Activated gamma-delta T cell treated with Interleukin-2 at 50 U/mL for 16 hours (primary cell): ENCODE measurements at places on chromosomes 5 and 9.
A peak's percentile ranks its signal among the peaks of the same experiment; 100 is the strongest.

DNA sequence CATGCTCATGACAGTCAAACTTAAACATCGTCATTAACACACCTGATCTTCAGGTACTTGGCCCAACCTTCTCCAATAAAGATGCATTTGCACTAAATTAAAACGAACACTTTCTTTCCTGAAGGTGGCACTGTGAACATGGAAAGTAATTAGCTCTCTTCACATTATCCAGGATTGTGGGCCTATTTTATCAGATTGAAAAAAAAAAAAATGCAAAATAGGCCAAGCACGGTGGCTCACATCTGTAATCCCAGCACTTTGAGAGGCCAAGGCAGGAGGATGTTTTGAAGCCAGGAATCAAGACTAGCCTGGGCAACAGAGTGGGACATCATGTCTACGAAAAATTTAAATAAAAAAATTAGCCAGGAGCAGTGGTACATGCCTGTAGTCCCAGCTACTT is 14.4 kb upstream of the CDC20B start:
- no peak for DNase-seq

GRCh38 chr5:151571270-151572173 is 19.6 kb downstream of the FAT2 start:
- DNase-seq = no peak

- DNase-seq = no peak
Measured at GRCh38 chr9:127277099-127277498, 12.5 kb downstream of the GARNL3 start.

DNA sequence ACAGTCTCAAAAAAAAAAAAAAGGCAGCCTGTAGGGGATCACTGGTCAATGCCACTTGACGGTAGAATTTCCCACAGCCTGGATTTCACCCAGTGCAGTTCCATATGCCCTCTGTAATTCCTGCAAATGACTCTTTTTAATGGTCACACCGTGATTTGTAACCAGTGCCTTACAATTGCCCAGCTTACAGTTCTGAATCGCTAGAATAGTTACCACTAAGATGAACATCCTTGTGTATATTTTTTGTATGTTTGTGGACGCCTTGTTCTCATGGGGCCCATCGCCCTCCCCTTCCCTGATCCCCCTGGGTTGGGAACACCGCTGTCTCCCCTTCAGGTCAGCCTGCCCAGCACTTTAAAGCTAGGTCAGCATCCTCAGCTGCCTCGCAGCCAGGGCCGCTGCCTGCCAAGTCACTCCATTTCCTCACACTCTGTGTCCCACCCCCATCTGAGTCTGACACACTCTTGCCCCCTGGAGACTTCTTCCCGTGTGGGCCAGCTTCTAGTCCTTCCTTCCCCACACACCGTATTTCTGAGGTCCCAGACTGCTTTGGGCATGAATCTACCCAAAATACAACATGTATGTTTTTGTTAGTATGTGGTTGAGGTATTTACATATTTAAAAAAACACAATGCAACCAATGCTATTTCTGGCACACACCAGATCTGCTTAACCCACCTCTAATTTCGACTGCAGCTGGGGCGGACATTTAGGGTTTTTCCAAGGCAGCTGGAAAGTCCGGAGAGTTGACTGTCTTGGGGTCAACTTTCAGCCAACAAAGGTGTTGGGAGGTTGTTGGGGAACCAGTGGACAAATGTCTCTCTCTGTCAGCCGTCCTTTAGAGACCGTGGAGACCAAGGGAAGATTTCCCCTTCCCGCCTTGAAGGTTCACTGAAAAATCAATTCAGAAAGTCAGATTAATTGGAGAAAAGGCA is 120.5 kb upstream of the NEK6 start:
- DNase-seq = no peak

DNA sequence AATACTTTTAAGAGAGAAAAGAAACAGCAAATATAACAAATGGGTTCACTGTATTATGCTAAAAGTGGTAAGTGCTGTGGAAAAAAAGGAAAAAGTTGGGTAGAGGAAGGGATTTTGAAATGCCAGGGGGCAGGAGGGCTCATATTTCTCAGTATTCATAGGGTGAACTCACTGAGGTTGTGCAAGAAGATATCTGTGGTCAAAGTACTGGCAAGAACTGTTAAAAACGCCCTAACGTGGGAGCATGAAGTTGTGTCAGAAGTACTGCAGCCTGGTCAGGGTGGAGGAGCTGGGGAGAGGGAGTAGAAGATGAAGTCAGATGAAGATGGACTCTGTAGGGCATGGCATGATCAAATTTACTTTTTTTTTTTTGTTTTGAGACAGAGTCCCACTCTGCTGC is 31.2 kb upstream of the SLC28A3 start:
- DNase-seq = no peak

- no peak for DNase-seq
Measured at GRCh38 chr5:159655757-159656409, 260.4 kb upstream of the ADRA1B start.

GRCh38 chr9:4124266-4124665 is 175.6 kb downstream of the GLIS3 start:
- no peak for DNase-seq

GRCh38 chr5:81156732-81157131 is 76.4 kb upstream of the CKMT2 start:
- no peak for DNase-seq

DNA sequence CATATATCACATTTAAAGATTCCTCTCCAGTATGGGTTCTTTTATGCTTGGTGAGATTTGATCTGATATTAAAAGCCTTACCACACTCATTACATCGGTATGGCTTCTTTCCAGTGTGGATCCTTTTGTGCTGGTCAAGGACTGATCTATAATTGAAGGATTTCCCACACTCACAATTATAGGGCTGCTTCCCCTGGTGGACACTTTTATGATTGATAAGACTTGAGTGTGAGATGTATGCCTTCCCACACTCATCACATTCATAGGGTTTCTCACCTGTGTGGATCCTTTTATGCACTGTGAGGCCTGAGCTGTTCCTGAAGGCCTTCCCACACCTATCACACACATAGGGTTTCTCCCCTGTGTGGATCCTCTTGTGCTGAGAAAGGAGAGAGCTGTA is 12.2 kb downstream of the ZFP62 start:
- no peak for DNase-seq

DNA sequence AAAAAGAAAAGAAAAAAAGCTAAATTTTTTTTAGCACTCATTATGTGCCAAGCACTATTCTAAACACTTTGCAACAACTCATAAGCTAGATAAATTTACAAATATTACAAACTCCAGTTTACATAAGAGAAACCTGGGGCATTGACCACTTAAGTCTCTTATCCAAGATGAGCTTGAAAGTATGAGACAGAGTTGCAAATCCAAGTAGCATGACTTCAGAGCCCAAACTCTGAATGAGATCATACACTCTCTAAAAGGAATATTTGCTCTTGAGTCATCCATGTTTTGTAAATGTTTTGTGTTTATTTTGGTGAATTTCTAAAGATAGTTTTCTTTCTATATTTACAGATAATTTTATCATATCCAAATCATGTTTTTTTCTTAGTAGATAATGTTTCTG is 4.0 kb upstream of the SHOC1 start:
- no peak for DNase-seq

DNA sequence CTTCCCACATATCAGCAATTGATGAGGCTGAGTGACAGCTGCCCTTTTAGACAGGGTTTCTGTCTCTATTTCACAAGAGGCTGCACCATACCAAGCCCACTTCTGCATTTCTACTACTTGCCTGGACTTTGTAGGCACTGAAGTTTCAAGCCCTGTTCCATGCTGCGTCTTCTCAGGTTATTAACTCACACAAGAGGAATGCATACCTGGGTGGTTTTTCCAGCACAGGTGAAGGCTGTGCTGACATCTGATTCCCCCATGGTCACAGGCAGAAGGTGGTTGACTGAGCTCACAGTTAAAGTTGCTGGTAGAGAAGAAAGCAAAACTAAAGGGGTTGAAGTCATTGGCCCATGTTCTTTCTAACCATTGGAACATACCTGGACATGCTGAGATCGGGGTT is 86.6 kb downstream of the MAMDC2 start:
- no peak for DNase-seq

DNA sequence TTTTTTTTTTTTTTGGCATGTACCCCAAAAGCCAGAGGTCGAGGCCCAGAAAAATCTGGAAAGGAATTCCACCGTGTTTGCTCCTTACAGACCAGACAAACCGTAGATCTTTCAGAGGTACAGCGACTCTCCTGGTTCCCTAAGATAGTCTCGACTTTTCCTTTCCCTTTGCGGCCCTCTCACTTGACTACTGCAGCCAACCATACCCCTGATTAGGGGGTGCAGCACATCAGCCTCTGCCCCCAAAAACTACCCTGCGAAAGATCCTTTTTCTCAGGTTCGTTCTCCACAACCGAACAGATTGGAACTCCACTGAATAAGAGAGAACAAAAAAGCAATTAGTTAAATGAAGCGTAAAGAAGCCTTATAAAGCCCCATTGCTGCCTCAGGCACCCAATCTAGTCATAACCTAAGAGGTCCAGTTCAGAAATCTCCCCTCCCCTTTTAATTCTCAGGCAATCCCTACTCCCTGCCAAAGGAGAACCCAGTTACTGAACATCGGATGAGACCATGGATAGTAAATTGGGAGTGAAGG is 379 bp upstream of the TICAM2 start:
- no peak for DNase-seq

- DNase-seq = no peak
Measured at GRCh38 chr5:67495072-67495471, 298.5 kb upstream of the CD180 start.

DNA sequence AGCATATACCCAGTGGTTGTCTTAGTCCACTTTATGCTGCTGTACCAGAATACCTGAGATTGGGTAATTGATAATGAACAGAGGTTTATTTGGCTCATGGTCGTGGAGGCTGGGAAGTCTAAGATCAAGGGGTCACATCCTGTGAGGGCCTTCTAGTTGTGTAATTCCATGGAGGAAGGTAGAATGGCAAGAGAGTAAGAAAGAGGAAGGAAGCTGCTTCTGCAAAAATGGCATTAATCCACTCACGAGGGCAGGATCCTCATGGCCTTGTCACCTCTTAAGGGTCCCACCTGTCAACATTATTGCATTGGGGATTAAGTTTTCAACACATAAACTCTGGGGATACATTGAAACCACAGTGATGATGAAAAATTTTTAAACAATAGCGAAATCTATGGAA is 17.0 kb downstream of the BTNL8 start:
- DNase-seq = no peak

- DNase-seq = peak; percentile 8
Measured at GRCh38 chr9:109012009-109012875, 1.1 kb downstream of the CTNNAL1 start.

DNA sequence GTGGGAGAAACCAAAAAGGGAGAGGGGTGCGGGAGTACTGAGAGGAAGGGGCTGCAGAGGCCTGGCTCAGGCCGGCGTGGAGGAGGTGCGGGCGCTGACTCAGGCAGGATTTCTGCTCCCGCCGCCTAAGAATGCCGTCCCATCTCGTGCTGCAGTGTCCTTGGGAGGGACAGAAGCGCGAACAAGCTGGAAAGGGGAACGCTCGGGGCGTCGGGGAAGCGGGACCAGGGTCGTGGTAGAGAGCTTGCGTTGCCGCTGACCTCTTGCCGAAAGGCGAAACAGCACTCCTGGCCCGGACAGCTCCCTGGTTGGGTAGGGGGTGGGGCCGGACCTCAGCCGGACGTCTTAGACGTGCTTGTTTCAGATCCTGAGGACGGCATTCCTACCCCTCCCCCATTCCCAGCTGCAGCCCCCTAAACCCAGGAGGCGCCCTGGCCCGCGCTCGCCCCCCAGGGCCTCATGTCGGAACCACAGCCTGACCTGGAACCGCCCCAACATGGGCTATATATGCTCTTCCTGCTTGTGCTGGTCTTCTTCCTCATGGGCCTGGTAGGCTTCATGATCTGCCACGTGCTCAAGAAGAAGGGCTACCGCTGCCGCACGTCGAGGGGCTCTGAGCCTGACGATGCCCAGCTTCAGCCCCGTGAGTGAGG is 1.1 kb downstream of the RELL2 start:
- DNase-seq = peak; percentile 52

DNA sequence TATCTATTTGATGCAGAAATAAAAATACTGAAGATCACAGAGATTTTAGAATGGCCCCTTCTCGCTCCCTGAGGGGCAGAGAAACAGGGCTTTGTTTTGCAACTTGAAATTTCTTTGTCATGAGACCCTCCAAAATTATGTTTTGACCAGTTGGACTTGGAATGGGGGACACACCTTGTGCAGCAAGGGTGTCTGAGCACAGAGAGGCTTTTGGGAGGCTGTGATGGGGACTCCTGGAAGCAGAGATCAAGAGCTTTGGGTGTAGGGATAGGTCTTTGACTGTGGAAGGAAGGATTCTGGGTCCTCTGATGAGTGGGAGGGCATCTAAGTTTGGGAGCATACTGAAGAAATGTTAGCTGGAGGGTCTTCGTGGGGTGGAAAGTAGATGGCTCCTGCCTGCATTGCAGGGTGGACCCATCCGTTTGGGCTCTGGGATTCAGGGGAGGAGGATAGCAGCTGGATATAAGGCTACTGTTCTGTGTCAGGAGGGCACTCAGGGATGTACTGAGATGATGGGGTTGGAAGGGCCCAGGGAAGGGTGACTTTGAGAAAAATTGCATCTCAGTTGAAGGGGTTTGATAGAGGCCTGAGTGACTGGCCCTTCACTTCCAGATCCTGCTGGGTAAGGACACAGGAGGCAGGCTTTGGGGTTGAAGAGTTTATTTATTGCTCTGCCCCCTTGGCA is 1.8 kb upstream of the MYORG start:
- no peak for DNase-seq

GRCh38 chr5:143446535-143447226 is 43.2 kb upstream of the NR3C1 start:
- DNase-seq = no peak

- DNase-seq = no peak
Measured at GRCh38 chr5:177545487-177546257, 8.7 kb downstream of the FAM193B start.

GRCh38 chr5:87137283-87137682 is 130.4 kb upstream of the RASA1 start:
- DNase-seq = no peak

GRCh38 chr5:62812621-62813255 is 234.1 kb downstream of the LRRC70 start:
- no peak for DNase-seq

DNA sequence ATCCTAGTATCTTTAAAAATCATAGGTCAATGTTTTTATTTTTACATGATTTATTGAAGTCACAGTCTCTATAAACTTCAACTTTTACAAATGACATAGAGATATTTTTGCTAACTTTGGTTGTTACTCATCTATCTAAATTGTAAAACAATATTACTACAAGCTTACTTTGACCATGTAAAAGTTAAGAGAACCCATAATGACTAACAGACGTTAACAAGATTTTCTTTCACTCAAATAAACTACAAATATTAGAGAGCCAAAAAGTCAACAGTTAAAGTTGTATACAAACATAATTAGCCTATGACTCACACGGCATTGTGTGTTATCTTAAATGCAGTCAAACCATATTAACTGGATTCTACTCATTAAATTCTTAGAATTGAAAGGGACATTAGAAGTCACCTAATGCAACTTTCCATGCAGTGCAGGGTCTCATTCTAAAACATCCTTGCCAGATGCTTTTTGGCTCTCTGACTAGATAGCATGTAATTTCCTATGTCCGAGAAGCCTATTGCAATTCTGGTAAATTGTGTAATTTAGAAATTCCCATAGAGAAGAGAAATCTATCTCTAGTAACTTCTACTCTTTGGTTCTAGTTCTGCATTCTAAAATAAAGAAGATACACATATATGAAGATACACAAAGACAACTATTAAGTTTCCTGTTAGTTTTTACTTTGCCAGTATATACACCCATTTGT is 42.2 kb upstream of the UGT3A2 start:
- no peak for DNase-seq
